Suppressor macrophage treated with lipopolysaccharide for 4 hours (primary cell): ENCODE measurements at places on chromosomes 3 and 15.
A peak's percentile ranks its signal among the peaks of the same experiment; 100 is the strongest.

GRCh38 chr15:89104172-89104564, 15.9 kb downstream of the ABHD2 start:
- no peak for DNase-seq

GRCh38 chr3:148748283-148748682, 50.6 kb downstream of the AGTR1 start:
- DNase-seq, result no peak

DNA sequence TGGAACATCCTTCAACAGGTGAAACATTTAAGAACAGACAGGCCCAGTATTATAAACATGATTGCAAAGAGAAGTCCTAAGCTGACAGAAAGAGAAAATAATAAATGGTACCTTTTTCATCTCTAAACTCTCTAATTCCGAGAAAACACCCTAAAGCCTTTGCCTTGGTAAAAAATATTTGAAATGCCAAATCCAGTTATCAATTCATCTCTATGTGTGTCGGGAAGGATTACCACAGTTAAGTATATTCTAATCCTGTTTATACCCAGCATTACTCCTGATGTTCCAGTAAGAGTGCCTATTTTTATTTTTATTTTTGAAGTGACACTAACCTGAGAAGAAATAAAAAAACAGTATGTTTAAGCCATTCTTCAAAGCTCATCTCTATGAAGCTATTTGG, 219.3 kb upstream of the NANOGP8 start:
- no peak for DNase-seq

DNA sequence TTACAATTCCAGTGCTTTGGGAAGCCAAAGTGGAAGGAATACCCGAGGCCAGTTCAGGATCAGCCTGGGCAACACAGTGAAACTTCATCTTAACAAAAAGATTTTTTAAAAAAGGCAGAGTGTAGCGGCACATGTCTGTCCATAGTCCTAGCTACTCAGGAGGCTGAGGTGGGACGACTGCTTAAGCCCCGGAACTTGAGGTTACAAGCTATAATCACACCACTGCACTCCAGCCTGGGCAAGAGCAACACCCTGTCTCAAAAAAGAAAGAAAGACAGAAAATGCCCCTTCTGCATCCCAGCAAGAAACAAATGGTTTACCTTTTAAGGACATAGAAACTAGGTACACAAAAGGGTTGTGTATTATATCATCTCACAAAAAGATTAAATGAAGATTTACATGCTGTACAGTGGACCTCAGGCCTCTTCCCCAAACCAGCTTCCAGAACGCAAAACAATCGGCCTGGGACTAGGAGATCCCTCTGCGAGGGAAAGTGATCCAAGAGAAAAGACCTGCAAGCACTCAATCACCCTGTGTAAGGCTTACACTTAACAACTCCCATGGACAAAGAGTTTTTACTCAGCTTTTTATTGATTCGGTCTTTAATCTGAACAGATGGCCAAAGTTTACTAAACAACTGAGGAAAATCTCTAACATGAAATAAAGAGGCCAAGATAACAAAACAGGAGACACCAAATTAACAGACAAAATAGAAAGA, 21.2 kb downstream of the TFDP2 start:
- DNase-seq, result no peak

DNA sequence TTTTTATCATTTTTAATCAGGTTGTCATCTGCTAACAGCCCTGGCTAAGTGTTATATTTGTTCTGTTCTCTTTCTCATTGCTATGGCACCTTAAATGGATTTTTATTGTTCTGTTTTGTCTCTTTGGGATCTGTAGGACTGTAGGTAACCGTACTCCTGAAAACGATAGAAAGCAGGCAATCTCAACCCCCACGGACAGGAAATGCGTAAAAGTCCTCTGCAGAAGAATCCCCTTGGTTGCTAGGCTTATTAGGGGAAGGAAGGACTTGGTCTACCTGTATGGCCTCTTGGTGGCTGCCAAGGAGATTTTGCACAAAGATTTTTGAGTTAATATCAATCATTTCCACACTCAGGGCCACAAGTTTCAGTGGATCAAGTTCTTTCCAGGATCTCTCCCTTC, 571.9 kb upstream of the ZNF385D start:
- no peak for DNase-seq

GRCh38 chr3:112617285-112617684, 23.7 kb downstream of the CCDC80 start:
- DNase-seq, result no peak

DNA sequence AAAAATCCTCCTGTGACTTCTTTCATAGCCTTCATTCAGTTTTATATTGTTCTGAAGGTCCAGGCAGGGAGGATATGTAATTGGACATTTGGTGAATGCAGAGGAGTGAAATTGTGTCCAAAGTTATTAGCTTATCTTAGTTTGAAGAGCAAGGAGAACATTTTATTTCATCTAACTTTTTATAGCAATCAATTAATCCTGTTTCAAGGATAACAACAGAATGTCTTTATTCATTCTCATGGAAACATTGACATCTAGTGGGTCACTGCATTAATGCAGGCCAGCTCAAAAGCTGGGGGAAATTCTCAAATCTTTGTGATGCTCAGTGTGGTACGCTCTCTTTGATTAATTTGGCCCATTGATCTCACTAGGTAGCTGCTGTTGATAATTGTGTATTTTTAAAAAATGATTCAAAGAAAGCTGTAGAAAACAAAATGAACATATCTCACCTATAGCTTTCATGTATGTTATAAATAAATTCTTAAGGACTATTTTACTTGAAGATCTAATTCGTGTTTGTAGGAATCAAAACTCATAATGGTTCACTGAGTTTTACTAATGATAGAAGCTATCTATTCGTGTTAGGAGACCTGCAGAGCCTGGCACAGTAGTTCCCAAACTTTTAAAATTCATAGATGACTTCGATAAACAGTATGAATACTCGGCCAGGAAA, 150.8 kb upstream of the KCNMB2 start:
- peak; percentile 43 for DNase-seq

GRCh38 chr15:35362195-35362829, 183.7 kb downstream of the DPH6 start:
- no peak for DNase-seq
